Activated naive CD8-positive, alpha-beta T cell treated with anti-CD3 and anti-CD28 coated beads, Interleukin-2, amount 50 U/mL, for 16 hours (primary cell): ENCODE measurements at places on chromosomes 5 and 9.

- no peak for DNase-seq
Observed at GRCh38 chr5:167305591-167306213, 985.7 kb upstream of the WWC1 start.

GRCh38 chr9:29211580-29212396 lies 1638.5 kb upstream of the C9orf72 start:
- DNase-seq = no peak

DNA sequence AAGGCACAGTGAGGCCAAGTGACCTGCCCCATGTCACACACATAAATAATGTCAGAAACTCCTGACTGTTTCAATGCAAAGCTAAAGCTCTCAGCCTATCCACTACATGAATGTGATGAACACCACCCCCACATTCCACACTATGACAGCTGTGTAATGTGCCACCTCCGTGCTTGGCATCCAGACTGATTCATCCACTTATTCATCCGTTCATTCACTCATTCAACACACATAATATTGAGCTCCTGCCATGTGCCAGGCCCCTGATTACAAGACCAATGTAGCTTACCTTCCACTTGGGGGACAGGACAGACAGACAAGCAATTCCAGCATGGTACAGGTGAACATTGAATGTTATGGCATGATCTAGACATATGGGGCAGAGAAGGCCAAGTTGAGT lies 46.2 kb upstream of the FABP6 start:
- no peak for DNase-seq

- no peak for DNase-seq
Observed at GRCh38 chr9:112127281-112127680, 47.8 kb downstream of the SUSD1 start.

DNA sequence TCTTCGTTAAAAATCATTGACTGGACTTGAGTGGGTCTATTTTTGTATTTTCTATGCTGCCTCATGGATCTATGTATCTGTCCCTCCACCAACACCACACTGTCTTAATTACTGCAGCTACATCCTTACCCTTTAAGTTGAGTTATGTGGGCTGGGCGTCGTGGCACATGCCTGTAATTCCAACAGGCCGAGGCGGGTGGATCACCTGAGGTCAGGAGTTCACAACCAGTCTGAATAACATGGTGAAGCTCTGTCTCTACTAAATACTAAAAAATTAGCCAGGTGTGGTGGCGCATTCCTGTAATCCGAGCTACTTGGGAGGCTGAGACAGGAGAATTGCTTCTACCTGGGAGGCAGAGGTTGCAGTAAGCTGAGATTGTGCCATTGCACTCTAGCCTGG lies 48.2 kb downstream of the XRCC4 start:
- DNase-seq = no peak

GRCh38 chr9:34809504-34810186 lies 99.7 kb upstream of the CCL21 start:
- DNase-seq = no peak

- DNase-seq = no peak
Observed at GRCh38 chr5:119743927-119744326, 114.6 kb downstream of the FAM170A start.

- no peak for DNase-seq
Observed at GRCh38 chr9:121071370-121071755, 3.4 kb upstream of the CNTRL start.

DNA sequence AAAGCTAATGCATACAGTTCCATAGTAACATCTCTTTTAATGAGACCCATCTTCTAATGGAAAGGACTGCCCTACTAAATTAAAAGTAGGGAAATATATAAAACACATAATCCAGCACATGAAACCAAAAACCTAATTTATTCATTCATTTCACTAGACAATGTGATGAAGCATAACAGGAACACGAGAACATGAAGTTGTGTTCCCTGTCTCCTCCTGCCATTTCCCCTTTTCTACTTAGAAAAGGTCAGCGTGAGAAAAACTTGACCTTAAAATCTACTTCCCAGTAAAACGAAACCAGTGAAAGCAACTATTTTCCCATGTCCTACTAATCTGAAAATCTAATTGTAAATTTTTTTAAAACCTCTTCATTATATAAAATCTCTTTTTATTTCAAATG lies 847.5 kb downstream of the TLE1 start:
- DNase-seq = no peak

DNA sequence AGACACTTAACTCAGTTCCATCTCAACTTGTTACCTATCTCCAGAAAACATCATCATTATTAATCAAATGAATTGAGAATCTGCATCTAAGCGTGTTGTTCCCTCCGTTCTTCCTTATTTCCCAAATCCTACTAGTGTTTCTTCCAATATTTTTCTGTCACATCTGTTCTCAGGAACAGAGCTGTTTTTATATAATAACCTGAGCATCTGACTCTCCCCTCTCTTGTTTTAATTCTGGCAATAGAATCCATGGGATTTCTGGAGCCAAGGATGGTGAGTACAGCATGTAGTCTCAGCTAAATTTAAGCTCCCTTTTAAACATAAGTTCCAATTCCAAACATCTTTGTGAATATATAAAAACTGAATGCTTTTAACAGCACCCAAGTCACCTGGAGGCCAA lies 558.3 kb downstream of the DTWD2 start:
- DNase-seq = no peak

- DNase-seq = no peak
Observed at GRCh38 chr9:93918061-93918460, 37.1 kb downstream of the BARX1 start.

DNA sequence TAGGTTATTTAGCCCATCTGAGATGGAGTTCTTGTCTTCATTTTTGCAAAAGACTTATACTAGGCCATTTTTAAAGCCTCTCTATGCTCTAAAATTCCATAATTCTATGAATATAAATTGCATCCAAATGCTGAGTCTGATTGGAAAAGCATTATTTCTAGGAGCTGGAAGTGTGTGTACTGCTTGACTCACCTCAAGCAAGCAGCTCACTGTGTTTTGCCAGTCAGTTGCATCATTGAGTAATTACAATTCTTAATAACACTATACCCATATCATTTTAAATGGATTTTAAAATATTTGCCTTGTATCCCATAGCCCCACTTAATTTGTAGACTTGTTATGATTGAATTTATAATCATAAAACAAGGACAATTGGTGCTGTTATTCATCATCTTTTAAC lies 161.0 kb downstream of the PAM start:
- no peak for DNase-seq

DNA sequence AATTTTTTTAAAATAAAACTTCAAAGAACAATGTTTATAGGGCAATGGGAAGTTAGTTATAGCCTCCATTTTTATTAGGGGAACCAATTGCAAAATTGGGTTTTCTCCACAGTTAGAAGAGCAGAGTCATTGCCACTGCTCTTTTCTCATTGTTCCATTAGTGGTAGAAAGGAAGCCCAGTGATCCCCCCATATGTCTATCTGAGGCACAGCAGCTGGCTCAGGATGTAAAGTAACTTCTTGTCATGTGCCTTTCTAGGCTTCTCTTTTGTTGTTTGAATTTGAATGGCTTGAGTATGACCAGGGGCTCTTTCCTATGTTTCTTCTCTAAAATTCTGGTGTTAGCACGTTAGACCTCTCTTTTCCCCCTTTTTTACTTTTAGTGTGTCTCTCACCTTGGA lies 61.2 kb downstream of the UBAP1 start:
- DNase-seq = no peak

- no peak for DNase-seq
Observed at GRCh38 chr5:180034564-180034963, 37.0 kb downstream of the RNF130 start.

GRCh38 chr5:4662756-4663155 lies 477.4 kb upstream of the ADAMTS16 start:
- no peak for DNase-seq

DNA sequence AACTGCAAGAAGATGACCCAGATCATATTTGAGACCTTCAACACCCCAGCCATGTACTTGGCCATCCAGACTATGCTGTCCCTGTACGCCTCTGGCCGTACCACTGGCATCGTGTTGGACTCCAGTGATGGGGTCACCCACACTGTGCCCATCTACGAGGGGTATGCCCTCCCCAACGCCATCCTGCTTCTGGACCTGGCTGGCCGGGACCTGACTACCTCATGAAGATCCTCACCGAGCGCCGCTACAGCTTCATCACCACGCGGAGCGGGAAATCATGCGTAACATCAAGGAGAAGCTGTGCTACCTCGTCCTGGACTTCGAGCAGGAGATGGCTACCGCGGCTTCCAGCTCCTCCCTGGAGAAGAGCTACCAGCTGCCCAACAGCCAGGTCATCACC lies 9.1 kb upstream of the TBCA start:
- no peak for DNase-seq

GRCh38 chr5:60700416-60700757 lies 421 bp upstream of the DEPDC1B start:
- DNase-seq = no peak

DNA sequence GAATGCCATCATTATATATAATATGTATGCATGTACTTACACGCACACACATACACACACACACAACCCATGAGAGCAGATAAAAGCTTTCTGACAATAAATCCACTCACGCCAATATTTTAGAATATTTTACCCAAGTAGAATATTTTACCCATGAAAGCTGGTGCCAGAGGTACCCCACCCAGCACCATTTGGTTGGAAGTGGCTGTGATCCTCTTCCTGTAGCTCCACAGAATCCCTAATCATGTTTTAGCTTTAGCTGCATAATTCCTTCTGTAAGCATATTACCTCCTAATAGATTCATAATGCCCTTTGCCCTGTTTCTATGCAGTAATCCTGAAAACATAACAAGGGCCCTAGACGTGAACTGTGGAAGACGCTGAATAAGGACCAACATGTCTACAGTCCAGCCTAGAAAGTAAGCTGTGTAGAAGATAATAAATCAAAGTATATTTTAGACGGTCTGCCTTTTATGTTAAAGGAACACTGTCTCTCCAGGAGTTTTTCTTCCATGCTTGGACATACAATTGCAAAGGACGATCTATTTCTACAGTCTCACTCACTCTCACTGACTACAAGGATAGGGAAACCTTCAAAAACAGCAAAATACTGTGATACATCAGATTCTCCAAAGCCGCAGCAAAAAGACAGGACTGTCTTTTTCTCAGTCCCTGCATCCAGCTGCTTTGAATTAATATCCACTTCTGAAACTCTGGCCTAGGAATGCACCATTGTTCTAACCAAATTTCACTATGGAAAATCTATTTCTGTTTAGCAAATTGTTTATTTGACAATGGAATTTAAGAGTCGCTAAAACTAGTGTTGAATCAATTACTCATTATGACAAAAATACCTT lies 98.2 kb downstream of the USP20 start:
- DNase-seq = no peak

DNA sequence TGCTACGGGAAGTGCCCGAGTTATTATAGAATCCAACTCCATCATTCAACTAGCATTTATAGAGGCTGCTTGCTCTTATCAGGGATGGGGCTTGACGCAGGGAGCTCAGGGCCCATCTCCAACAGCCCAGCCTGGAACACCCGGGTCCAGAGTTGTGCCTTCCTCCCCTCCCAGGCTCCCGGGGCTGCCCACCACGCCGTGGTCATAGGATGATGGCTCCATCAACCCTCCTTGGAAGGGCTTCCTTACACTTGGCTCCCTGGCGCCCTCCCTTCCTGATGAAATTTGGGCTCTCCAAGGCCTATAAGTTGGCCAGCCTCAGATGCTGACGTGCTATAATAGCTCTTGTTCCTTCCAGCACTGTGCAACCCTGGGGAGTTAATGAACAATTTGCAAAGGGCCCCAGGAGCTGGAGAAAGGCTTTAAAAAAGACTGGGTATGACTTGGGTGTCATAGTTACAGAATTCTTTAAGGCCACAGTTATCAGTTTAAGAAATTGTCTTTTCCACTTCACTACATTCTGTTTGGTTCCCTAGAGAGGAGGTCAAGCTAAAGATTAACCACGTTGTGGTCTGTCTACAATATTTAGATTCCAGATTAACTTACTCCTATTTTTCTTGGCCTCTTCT lies 42.5 kb upstream of the GADD45G start:
- DNase-seq = no peak

GRCh38 chr9:72773570-72773969 lies 179.3 kb downstream of the ALDH1A1 start:
- no peak for DNase-seq

GRCh38 chr5:59301727-59302126 lies 591.8 kb downstream of the PDE4D start:
- no peak for DNase-seq

DNA sequence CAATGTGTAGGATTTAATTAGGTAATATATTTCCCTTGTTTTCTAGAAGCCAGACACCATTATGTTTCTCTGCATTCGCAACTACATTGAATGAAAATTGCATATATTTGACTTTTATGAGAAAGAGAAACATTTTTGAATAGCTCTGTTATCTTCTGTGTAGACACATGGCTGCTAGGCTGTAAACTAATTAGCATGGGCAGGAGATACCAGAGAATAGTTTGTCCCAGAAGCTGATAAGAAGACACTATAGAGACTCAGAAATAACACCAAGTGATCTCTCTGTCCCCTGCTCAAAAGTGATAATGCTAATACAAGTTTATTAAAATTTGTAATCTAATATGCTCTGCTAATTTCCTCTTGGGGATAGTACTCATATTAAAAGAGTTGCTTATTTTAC lies 198.0 kb upstream of the TUSC1 start:
- DNase-seq = no peak

- DNase-seq = no peak
Observed at GRCh38 chr9:129137292-129138143, 26.3 kb downstream of the PTPA start.

DNA sequence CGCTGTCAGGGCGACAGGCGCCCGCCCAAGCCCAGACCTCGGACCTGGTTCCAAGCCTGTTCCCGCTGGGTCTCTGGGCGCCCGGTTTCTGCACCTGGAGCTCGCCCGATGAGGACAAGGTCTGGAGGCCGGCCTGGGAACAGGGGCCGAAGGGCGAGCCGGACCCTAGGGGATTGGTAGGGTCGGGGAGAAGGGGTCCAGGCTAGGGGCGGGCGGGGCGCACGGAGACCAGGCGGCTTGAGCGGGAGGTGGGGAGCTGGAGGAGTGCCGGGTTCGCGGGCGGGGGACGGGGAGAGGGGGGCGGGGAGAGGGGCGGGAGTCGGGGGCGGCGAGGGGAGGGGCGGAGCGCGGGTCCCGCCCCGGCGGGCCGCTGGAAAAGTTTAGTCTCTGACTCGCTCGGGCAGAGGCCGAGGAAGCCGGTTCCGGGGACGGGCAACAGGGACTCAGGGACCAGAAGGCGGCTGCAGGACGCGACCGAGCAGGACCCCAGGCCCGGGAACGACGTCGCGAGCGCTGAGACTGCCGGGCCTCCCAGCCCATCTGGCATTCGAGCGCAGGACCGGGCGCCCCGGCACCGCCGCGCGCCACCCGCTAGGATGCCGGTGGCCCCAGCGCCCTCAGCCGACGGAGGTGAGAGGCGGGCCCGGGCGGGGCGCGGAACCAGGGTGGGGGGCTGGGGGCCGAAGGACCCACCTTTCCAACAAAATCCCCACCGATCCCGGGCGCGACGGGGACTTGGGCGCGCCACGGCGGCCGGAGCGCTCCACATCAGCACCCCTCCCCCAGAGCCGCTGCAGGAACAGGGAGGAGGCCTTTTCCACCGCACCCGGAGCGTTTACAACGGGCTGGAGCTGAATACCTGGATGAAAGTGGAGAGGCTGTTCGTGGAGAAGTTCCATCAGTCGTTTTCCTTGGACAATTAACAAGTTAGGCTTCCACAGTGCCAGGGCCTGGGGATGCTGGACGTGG lies at the start of gene S1PR3:
TSS of gene S1PR3 (plus strand) at position 403 of the 969 bp plus-strand sequence. CDS start 9,733 bp downstream, outside the sequence.
- DNase-seq = no peak
